ENCODE measurements at places on chromosomes 11 and 22.
A peak's percentile ranks its signal among the peaks of the same experiment; 100 is the strongest.

DNA sequence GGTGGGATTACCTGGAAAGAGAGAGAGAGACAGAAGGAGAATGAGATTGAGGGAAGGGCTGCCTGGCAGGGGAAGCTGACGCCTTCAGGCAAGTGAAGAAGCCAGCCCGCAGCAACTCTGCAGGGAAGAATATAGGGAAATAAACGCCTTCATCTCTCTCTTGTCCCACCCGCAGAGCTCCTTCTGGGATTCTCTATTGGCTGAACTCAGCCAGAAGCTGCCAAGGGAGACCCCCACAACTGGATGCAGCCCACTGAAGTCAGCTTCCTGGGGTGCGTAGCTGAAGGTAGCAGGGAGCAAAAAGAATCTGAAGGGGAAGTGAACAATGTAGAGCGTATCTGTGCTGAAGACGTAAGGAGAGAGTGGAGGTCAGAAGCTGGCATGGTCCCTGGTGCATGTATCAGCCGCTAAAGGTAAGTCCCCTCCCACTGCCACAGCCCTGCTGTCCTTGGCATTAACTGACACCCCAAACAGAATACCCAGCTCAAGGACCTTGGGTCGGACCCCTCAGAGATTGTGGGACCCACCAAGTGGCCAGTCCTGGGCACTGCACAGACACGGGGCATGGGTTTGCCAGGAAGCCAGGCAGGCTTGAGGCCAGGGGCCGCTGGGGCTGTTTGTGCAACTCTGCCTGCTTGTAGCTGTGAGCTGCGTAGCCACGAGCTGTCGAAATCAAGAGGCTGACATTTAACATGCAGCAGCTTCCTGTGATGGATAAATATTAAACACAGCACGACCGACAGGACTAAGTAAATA is 469.9 kb downstream of the MN1 start:
- DNase-seq, result no peak

GRCh38 chr11:27700351-27701301 is at the start of gene BDNF:
Gene BDNF (minus strand): TSS chr11:27700455. CDS start chr11:27658564, 41,891 bp downstream.
- DNase-seq, result no peak

DNA sequence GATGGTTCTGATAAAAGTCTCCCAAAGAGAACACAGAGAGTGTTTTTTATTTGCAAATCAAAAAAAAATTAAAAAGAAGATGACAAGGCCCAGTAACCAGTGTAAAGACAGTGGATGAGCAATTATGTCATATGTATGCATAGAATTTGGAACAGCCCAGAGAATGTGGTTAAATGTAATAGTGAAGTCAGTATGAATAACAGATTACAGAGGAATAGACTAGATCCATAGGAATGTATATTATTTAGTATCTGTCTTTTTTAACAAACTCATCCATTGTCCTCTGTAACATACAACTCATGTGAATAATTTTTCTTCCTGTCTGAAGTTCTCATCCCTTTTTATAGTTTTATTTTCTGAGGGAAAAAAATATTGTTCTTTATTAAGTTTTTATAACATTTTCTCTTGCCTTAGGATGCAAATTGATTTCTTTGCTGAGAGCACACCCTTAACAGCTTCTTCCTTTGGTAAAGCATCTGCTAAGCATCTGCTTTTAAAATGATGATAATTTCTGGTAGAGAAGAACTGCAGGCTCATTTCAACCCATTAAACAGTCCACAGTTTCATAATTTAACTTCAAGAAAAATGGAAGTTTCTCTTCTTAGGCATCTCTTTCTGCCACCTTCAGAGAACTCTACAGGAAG is 266.5 kb upstream of the MTNR1B start:
- no peak for DNase-seq

GRCh38 chr11:104918113-104918824 is 20.0 kb upstream of the CASP12 start:
- no peak for DNase-seq

GRCh38 chr11:130814440-130815096 is 101.7 kb downstream of the SNX19 start:
- no peak for DNase-seq

GRCh38 chr11:64235437-64236161 is 1.2 kb downstream of the VEGFB start:
- DNase-seq, result no peak

DNA sequence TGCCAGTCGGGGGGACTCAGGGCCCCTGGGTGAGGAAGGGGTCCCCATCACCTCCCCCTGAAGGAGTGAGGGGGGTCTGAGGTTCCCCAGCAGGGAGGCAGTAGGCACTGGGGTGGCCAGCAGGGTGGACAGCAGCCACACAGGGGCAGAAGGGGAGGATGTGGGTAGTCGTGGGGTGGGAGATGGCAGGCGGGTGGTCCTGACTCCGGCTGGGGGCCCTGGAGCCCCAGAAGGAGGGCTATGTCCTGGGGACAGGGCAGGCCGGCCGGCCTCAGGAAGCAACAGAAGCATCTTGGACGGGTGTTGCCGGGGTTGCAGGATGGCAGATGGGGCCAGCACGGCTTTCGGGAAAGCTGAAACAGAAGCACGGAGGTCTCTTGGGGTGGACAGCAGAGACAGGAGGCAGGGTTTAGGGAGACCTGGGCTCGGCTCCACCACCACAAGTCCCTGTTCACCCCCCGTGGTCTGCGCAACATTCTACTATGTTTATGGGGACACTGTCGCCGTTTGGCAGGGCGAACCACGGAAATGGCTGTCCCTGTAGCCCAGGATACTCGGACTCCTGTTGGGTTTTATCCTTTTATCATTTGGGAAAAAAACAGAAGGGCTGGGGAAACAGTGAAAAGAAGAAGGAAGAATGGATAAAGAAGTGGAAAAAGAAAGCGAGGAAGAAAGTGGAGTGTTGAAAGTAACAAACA is 14.1 kb downstream of the VWCE start:
- no peak for DNase-seq

- DNase-seq, result no peak
Observed at GRCh38 chr11:76553554-76554476, 109.0 kb downstream of the EMSY start.

- DNase-seq, result no peak
Observed at GRCh38 chr11:134414766-134415765, 3.0 kb upstream of the B3GAT1 start.

DNA sequence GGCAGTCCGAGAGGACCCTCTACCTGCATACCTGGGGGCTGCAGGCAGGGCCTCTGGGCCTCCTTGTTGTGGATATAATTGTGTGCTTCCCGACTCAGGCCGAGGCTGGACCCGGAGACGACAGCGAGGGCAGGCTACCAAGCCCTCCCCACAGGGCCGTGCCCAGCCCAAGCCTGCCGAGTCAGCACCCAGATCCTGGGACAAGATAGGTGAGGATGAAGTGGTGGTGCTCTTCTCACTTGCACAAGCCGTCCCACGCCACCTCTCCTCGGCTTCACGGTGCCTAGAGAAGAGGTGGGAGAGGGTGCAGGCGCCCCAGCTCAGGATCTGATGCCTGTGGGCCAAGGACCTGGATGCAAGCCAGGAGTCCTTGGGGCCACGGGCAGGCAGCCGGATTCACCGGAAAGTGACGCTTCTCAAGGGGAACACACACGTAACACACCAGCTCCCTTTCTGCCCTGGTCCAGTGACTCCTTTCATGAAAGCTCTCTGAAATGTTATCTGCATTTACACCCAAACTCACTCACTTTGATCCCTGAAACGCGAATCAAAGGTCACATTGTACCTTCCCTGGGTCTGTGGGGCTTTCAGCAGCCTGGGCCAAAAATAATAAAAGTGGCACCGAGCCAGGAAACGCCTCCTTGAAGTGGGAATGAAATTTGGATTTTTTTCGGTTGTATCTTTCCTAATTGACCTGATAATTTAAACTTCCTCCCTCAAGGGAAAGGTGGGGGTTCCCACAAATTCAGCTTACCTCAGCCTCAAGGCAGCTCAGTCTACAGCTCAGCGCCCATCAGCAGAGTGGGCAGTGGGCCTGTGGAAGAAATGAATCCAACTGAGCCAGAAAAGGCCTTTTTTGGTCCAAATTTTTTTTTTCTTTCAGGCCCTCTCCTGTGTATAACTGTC is 1.1 kb upstream of the GNB1L start:
- DNase-seq, result peak; percentile 34

DNA sequence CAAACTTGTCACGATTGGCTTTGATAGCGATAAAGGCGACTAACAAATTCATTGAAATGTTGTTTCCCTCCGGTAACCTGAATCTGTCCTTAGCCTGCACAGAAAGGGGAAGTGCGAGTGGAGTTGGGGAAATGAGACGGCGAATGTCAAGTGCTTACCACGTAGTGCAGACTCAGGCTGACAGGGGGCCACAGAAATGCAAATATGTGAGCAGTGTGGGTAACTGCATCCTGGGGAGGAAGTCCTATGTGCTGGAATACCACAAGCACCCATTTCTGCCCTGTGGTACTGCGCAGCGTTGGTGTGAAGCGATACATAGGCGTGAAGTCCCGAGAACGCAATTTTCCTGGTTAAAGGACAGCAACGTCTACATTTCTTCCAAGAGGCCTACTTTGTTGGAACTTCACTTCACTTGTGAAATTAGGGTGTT is 869 bp upstream of the EIF4ENIF1 start:
- peak; percentile 22 for DNase-seq

GRCh38 chr22:29816128-29816527 is 21.9 kb downstream of the ASCC2 start:
- no peak for DNase-seq

GRCh38 chr11:117906126-117906525 is 23.1 kb downstream of the TMPRSS13 start:
- DNase-seq, result no peak

DNA sequence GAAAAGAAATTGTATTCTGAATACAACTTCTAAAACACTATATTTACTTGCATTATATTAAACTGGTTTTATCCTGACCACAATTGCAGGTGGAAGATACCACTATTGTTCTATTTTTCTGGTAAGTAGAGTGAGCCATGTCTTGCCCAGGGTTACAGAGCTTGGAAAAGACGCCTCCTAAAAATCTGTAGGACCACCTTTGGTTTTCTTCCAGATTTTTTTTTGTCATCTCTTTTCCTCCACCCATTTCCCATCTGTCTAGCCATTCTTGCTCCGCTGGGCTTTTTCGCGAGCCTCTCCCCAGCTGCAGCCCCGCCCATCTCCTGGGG is 294 bp upstream of the MTMR3 start:
- no peak for DNase-seq

- no peak for DNase-seq
Observed at GRCh38 chr11:56183459-56183858, 7.0 kb downstream of the OR5J2 start.

- DNase-seq, result no peak
Observed at GRCh38 chr11:39741066-39741465, 1718.4 kb downstream of the LRRC4C start.

- no peak for DNase-seq
Observed at GRCh38 chr11:3959015-3959902, 103.8 kb downstream of the STIM1 start.

DNA sequence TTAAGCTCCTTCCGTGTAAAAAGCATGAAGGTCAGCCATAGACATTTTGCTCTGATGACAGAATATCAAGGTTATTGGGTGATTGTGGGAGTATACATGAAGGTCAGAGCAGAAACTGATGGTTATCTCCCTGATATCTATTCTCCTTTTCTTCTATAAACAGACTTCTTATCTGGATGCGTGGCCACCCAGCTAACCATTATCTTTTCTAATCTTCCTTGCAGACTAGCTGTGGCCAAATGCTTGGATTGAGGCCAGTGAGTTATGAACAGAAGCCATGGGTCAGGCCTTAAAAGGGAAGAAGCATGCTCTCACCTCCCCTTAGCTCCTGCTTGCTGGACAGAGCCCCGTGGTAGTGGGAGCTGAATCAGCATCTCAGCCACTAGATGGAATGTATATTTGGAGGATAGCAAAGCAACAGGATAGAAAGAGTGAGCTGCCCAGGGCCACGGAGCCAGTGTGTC is 31.3 kb upstream of the LRRC55 start:
- DNase-seq, result no peak

- no peak for DNase-seq
Observed at GRCh38 chr11:30585125-30585891, 845 bp downstream of the MPPED2 start.

DNA sequence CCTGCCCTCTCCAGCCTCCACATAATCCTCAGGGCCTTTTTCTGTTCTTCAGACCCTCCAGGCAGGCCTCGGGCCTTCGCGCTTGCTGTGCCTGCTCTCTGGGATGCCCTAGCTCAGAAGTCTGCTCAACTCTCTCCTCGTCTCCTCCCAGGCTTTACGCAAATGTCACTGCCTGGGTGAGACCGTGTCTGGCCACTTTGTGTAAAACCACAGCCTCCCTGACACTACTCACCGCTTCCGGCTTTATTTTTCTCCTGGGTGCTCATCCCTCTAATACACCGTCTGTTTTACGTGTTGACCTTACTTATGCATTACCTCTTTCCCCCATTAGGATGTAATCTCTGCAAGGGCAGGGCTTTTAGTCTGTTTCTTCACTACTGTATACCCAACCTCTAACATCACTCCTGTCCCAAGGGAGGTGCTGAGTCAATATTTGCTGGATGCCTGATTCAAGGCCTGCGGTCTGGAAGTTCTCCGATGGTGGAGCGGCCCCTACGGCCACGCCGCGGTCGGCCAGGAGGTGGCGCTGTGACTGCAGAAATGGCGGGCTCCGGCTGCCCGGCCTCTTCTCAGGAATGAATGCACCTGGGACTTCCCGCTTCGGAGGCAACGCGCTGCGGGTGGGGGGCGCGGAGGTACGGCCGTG is 58.2 kb upstream of the THY1 start:
- peak; percentile 15 for DNase-seq

DNA sequence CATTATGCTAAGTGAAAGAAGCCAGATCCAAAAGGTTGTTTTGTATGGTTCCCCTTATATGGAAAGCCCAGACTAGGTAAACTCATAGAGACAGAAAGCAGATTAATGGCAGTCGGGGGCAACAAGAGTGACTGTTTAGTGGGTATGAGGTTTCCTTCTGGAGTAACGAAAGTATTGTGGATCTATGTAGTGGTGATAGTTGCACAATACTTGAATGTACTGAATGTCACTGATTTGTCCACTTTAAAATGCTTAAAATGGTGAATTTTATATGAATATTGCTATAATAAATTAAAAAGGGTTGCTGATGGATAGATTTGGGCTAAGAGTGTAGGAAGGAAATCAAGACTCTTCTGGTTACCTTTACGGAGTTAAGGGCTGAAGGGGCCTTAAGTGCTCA is 10.0 kb upstream of the SGSM1 start:
- DNase-seq, result no peak

- DNase-seq, result no peak
Observed at GRCh38 chr11:43962383-43963278, 20.2 kb downstream of the C11orf96 start.

- DNase-seq, result no peak
Observed at GRCh38 chr11:63843041-63843440, 4.1 kb downstream of the MARK2 start.

GRCh38 chr11:100753571-100753970 is 66.5 kb downstream of the ARHGAP42 start:
- DNase-seq, result no peak

- no peak for DNase-seq
Observed at GRCh38 chr11:94018721-94019120, 2.4 kb upstream of the HEPHL1 start.

GRCh38 chr22:37219533-37219932 is 7.3 kb upstream of the SSTR3 start:
- no peak for DNase-seq

DNA sequence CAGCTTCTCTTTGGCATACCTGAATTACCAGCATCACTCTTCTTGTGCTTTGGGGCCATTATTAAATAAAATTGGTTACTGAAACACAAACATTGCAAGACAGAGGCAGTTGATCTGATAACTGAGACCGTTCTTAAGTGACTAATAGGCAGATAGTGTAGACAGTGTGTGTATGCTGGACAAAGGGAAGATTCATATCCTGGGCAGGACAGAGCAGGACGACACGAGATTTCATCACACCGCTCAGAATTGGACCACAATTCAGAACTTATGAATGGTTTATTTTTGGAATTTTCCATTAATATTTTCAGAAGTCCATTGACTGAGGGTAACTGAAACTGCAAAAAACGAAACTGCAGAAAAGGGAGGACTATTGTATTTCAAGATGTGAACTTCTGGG is 68.6 kb downstream of the LDLRAD3 start:
- no peak for DNase-seq

Measured in stimulated activated CD4-positive, alpha-beta T cell treated with anti-CD3 and anti-CD28 coated beads, Interleukin-2, amount 100 ng/mL, for 4 hours (primary cell).